NCI-H69 (cell line): ENCODE measurements at places on chromosomes 7 and 10.

GRCh38 chr10:14812271-14812670, 25.6 kb downstream of the CDNF start:
- no peak for DNase-seq

- no peak for DNase-seq
Measured at GRCh38 chr7:46993396-46993795, 588.5 kb downstream of the TNS3 start.

DNA sequence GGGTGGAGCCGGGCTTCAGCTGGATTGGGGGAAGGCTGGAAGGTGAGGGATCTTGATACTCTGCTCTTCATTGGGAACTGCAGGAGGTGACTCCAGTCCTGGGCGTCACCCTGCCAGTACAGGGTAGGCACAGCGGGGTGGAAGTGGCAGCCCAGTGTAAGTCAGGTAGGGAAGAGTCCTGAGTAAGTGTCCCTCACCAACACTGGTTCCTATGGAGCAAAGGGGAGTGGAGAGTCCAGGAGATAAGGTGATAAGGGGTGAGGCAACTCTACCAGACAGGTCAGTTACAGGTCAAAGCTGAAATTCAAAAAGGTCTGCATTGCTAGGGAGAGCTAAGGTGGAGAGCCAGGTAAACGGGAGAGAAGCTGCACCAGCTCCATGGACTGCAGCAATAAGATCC, 145.6 kb upstream of the NFE2L3 start:
- no peak for DNase-seq

DNA sequence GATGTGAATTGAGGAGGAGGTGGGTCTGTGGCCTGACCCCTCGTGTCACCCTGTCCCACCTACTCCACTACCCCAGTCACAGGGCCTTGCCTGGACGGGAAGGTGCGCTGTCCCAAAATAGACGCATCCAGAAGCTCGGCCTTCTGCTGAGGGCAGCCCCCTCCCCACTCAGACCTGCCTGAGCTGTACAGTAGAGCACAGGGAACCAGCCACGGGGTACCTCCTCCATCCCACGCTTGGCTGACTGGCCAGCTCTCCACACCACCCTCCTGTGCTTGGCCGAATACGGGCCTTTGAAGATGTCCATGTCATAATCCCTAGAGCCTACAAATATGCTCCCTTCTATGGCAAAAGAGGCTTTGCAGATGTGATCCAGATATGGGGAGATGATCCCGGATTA, 88.3 kb downstream of the CHST15 start:
- no peak for DNase-seq

DNA sequence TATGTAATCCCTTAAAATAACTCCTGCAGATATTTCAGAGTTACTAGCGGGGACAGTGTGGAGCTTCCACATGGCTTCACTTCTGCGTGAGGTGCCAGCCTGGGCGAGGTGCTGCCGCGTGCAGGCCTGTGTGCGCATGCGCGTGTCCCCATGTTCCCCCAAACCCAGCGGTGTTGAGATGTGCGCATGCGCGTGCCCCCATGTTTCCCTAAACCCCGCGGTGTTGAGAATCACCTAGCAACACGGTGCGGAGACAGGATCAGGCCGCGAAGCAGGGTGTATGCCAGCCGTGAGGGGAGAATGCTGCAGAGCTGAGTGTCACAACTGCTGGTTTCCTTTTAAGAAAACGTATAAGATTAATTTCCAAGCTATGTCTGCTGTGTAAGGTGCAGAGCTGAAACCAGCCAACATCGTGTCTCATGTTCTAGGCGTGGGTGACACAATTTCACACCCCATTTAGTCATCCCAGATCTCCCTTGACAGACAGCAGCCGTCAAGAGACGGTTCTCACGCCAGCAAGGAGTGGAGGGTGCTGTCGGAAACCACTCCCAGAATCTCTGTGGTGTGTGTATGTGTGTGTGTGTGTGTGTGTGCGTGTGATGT, 71.9 kb upstream of the ADARB2 start:
- DNase-seq = no peak

DNA sequence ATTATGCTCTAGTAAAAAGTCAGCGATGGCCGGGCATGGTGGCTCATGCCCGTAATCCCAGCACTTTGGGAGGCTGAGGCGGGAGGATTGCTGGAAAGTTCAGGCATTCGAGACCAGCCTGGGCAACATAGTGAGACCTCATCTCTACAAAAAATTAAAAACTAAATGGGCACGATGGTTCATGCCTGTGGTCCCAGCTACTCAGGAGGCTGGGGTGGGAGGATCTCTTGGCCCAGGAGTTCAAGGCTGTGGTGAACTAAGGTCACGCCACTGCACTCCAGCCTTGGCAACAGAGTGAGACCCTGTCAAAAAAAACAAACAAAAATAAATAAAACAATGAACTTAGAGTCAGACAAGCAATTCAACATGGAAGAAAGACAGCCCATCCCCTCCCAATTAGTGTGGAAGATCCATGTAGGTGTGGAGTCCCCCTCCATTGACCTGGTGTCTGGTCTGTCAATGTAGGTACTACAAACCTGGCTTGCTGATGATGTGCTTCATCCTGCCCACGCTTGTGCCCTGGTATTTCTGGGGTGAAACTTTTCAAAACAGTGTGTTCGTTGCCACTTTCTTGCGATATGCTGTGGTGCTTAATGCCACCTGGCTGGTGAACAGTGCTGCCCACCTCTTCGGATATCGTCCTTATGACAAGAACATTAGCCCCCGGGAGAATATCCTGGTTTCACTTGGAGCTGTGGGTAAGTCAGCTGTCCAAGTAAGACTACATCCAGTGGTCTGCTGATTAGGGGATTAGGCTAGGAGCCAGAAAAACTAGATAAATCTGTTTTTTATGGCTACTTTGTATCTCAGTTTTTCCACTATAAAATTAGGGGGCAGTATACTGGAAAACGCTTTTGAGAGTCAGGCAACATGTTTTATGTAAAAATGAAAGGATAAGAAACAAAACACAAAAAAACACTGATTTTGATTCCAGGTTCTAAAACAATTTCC, 9.3 kb downstream of the SCD start:
- DNase-seq = no peak

GRCh38 chr10:34911661-34912205, 96.6 kb upstream of the PARD3 start:
- no peak for DNase-seq

DNA sequence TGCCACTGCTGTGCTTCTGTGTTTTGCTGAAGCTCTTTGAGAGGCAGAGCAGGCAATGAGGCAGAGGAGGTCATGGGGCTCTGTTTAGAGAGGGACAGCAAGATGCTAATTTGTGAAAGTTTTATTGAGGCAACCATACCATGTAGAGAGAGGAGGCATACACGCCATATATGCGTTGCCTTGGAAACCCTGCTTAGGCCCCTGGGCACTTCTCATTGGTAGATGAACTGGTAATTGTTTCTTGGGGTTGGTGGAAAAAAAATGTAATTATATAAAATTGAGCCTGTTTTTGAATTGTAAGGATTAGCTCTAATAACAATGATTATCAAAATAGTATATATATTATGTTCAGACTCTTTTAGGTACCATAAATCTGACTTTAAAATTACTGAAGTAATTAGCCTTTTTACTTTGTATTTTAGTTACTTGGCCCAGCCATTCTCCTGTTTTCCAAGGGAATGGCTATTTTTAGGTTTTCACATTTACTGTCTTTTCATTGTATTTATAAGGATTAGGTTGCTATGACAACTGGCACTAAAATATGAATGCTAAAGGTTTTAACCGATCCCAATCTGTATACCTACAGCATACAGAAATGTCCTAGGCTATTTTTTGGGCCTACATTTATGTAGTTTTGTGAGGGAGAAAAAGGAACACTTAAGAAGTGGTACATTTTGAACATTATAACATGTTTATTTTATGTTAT, 52.4 kb downstream of the BZW2 start:
- no peak for DNase-seq

- DNase-seq = no peak
Measured at GRCh38 chr10:35140126-35140525, 13.5 kb downstream of the CREM start.

GRCh38 chr7:138813945-138814344, 15.9 kb upstream of the ATP6V0A4 start:
- DNase-seq = no peak
